ENCODE measurements at places on chromosomes 3 and 15. TPM values are rescaled to one million over a fixed set of nuclear protein-coding genes. Genes with fewer than 3 reads are reported as not detected.

GRCh38 chr3:57556459-57557084, 498 bp downstream of the PDE12 start:
- no peaks in the 10 kb centered on the region for H3K36me3 ChIP-seq
- peaks cover 20% of the 10 kb centered on the region for H3K4me1 ChIP-seq
- DNase-seq, result peak; percentile 80
- H3K27ac ChIP-seq, result peak overlapping the region; percentile 95
- H3K4me3 ChIP-seq, result peak overlapping the region; percentile 94

DNA sequence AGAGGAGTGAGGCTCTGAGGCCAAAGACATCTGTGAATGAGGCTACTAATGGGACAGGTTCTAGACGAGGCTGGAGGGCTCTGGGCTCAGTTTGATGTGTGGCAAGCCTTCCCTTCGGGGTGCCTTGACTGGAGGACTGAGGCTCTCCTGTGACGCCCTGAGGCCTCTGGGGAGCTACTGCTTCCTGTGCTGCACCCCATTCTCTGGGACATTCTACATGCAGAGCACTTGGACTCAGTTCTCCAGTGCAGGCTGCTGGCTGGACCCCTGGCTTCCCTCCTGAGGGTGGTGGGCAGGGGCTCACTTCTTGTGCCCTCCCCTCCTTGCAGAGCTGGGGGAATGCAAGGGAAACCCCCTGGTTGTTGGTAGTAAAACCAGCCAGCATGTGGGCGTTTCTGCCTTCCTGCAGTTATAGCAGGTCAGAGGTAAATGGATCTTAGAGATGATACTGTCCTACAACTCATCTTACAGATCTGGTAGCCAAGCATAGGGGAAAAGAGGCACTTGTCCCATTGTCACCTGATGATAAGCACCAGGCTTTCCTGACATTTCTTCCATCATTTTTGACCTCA, 133.3 kb downstream of the CHDH start:
- no peaks in the 10 kb centered on the region for H3K36me3 ChIP-seq
- H3K4me1 ChIP-seq, result peaks cover 6% of the 10 kb centered on the region
- no peaks in the 10 kb centered on the region for H3K27me3 ChIP-seq
- H3K4me3 ChIP-seq, result no peak overlapping the region

DNA sequence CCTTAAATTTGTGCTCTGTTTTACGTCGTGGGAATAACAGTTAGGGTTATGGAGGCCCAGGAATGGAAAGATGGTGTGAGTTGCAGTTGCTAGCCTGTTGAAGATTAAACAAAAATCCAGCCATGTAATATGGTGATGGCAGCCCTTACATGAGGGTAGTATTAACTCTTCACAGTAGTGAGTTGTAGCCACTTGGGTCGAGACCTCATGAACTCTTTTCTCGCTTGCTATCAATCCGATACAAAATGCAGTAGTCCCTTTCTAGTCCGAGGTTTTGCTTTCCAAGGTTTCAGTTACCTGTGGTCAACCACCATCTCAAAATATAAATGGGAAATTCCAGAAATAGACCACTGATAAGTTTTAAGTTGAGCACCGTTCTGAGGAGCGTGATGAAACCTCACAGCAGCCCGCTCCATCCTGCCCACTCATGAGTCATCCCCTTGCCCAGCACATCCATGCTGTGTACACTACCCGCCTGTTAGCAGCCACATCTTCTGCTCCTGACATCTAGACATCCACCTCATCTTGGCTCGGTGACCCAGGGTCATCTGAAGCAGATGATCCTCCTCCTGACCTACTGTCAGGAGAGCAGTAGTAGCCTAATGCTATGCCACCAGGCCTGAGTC, 177.9 kb downstream of the CDIN1 start:
- no peaks in the 10 kb centered on the region for H3K27me3 ChIP-seq
- no peak overlapping the region for H3K4me3 ChIP-seq
- H3K36me3 ChIP-seq, result no peaks in the 10 kb centered on the region

DNA sequence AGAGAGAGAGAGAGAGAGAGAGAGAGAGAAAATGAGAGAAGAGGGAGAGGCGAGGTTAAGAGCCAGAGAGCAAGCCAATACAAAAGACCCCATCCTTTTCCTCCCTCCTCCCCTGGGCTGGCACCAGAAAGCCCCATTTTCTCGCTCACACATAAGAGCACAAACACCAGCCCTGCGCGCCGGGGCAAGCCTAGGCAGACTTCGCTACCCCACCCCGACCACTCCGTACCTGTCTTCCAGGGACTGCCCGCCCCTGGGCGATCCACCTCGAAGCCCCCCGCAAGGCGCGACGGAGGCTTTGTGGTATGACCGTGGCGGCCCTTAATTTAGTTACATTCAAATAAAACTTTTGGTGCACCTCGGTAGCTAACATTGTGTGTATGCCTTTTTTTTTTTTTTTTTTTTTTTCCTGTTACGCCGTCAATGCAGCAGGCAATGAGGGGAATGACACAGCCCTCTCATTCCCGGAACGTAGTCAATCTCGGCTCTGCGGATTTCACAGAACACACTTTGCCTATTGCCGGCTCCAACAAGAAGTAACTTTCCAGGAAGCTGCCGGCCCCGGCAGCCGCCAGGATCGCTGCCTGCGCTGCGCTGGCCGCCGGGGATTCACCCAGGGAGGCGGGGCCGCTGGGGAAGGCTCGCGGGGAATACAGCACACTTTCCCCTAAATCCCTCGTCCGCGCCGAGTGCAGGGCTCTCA, 7.7 kb downstream of the BCL6 start:
- no peaks in the 10 kb centered on the region for H3K27me3 ChIP-seq
- peak overlapping the region; percentile 80 for H3K4me3 ChIP-seq
- peak; percentile 79 for DNase-seq
- H3K27ac ChIP-seq, result peak overlapping the region; percentile 99

DNA sequence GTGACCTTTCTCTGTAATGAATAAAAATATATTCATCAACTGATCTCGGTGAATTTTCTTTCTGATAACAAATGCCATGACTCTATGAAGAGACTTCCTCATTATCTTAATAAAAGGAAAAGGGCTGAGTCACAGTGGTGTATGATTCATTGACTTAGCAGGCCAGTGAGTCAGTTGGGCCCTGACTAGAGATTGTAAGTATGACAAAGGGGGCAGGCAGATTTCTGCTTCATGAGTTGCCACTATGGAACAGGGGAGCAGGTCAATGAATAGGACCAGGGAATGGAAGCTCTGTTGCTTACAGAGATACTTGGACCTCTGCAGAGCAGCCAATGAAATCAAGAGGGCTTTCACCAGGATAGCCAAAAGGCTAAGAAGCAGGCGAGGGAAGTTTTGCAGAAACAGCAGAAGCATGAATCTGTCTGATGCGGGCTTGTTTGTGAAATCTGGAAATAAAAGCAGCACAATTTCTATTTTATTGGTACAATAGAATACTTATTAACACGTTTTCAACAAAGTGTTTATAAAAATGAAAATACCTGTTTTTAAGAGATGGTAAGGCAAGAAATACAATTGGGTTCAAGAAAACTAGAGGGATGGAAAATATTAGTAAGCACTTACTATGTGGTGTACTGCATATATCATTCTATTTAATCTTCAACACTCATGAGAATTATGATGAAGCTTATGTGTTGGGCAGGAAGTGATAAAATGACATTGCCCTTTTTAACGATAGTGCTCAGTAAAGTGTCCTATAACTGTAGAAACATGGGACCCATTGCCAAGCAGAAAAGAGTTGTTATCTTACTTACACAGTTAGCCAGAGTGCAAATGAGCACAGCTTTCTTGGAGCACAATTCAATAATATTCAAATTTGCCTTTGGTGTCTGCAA, 169.8 kb upstream of the MYRIP start:
- no peaks in the 10 kb centered on the region for H3K4me1 ChIP-seq
- no peak overlapping the region for H3K27ac ChIP-seq
- no peak for DNase-seq
- H3K36me3 ChIP-seq, result no peaks in the 10 kb centered on the region

DNA sequence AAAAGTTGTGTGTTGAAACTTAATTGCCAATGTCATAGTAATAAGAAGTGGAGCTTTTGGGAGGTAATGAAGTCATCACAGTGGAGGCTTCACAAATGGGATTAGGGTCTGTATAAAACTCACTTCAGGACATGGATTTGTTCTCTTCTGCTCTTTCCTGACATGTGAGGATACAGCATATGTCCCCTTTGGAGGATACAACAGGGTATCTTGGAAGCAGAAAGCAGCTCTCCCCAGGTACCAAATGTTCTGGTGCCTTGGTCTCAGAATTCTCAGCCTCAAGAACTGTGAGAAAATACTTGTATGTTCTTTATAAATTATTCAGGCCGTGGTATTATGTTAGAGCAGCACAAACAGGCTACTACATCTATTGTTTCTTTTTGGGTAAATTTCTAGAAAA, 210.9 kb downstream of the DIPK2A start:
- no peak for DNase-seq
- H3K27me3 ChIP-seq, result no peaks in the 10 kb centered on the region
- H3K4me3 ChIP-seq, result no peak overlapping the region
- H3K4me1 ChIP-seq, result no peaks in the 10 kb centered on the region
- H3K36me3 ChIP-seq, result no peaks in the 10 kb centered on the region
- H3K27ac ChIP-seq, result no peak overlapping the region

- H3K27me3 ChIP-seq, result no peaks in the 10 kb centered on the region
- no peaks in the 10 kb centered on the region for H3K36me3 ChIP-seq
Measured at GRCh38 chr3:73101881-73102280, 40.4 kb downstream of the EBLN2 start.

- H3K36me3 ChIP-seq, result no peaks in the 10 kb centered on the region
- H3K27ac ChIP-seq, result no peak overlapping the region
- no peaks in the 10 kb centered on the region for H3K27me3 ChIP-seq
- H3K4me3 ChIP-seq, result no peak overlapping the region
Measured at GRCh38 chr3:129365296-129366136, 62.9 kb downstream of the EFCAB12 start.

DNA sequence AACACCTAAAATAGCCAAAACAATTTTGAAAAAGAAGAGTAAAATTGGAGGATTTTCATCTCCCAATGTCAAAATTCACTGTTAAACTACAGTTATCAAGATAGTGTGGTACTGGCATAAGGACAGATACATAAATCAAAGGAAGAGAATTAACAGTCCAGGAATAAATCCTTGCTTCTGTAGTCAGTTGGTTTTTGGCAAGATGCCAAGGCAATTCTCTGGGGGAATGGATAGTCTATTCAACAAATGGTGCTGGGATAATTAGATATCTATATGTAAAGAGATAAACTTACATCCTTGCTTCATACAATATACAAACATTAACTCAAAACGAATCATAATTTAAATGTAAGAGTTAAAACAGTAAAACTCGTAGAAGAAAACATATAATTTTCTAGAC, 57.9 kb upstream of the SELENOK start:
- no peak for DNase-seq
- H3K27me3 ChIP-seq, result no peaks in the 10 kb centered on the region
- H3K4me3 ChIP-seq, result no peak overlapping the region

- no peak overlapping the region for H3K27ac ChIP-seq
- no peaks in the 10 kb centered on the region for H3K27me3 ChIP-seq
- no peak for DNase-seq
- no peaks in the 10 kb centered on the region for H3K36me3 ChIP-seq
Measured at GRCh38 chr15:50363612-50364011, 8.6 kb upstream of the GABPB1 start.

DNA sequence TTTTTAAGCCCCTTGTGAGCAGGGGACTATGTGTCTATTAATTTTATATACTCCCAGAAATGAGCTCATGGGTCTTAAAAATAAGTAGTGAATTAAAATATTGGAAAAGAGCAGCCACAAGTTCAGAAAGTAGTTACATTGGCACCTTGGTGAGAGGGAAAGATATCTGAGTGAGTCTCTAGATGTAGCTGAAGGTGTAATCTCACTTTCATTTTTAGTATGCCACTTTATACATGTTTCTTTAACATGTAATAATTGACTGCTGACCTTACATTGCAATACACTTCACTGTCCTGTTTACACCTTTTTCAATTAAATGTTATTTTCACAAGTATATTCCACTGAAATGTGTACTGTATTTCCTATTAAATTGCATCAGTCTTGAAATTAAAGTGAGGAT, 12.1 kb upstream of the PAK6 start:
- no peaks in the 10 kb centered on the region for H3K36me3 ChIP-seq
- no peak overlapping the region for H3K27ac ChIP-seq
- no peaks in the 10 kb centered on the region for H3K27me3 ChIP-seq
- H3K4me1 ChIP-seq, result no peaks in the 10 kb centered on the region
- no peak for DNase-seq

DNA sequence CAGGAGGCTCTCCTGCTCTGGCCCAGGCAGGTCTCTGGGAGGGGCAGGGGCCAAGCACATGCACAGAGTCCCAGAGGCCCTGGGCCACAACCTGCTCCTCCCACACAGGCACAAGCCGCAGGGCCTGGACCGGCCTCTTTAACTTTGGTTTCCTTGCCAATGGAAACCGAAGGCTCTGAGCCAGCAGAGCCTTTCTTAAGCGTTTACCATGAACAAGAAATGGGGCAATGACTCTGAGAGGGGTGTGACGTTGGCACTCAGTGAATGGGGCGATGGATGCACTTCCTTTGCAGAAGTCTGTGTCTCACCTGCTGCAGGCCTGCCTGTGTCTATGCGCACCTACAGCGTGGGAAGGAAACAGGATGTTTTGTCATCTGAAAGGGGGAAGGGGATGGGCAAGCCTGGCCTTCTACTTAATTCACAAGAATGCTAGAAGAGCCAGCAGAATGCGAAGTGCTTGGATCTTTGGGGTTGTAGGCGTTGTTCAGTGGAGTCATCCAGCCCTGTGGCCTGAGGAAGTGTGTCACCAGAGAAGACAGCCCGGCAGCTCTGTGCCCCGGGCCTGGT, 41.8 kb downstream of the IFT122 start:
- no peaks in the 10 kb centered on the region for H3K27me3 ChIP-seq
- DNase-seq, result no peak
- no peak overlapping the region for H3K27ac ChIP-seq
- no peaks in the 10 kb centered on the region for H3K36me3 ChIP-seq
- H3K4me3 ChIP-seq, result no peak overlapping the region

DNA sequence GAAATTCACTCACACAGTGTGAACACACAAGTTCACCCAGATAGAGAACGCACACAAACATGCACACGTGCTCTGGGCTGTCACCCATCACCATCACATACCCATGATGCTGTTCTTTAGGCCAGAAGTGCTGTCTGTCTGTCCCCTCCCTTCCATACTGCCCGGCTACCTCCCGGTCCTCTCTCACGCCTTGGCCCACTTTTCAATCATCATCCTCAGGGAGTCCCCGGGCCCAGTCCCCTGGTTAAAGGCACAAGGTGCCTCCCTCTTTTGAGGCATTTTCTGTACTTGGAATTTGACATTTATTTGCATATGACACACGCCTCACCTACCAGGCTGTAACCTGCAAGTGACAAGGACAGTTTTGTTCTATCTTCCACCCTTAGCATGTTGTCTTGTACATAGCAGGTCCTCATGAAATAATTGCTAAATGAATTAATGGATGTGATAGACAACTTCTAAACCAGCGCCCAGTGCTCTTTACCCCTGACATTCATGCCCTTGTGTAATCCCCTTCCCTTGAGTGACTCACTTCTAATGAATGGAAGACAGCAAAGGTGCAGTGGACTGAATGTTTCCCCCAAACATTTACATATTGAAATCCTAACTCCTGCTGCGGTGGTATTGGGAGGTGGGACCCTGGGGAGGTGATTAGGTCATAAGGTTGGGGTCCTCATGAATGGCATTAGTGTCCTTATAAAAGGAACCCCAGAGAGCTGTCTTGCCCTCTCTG, 73.9 kb upstream of the ADPGK start:
- no peak overlapping the region for H3K4me3 ChIP-seq
- no peak for DNase-seq
- no peaks in the 10 kb centered on the region for H3K27me3 ChIP-seq
- H3K27ac ChIP-seq, result no peak overlapping the region
- no peaks in the 10 kb centered on the region for H3K4me1 ChIP-seq
- H3K36me3 ChIP-seq, result no peaks in the 10 kb centered on the region

DUOX2 gene
- 0.15 TPM for polyA plus RNA-seq

NEIL1 gene
- 71.0 TPM for polyA plus RNA-seq

TERC gene
- polyA plus RNA-seq, result not detected

IQCH gene
- 1.0 TPM for polyA plus RNA-seq

STRC gene
- 0.46 TPM for polyA plus RNA-seq

Measured in pancreas (tissue), 10 donors.